ENCODE measurements at places on chromosomes 6 and 20.

DNA sequence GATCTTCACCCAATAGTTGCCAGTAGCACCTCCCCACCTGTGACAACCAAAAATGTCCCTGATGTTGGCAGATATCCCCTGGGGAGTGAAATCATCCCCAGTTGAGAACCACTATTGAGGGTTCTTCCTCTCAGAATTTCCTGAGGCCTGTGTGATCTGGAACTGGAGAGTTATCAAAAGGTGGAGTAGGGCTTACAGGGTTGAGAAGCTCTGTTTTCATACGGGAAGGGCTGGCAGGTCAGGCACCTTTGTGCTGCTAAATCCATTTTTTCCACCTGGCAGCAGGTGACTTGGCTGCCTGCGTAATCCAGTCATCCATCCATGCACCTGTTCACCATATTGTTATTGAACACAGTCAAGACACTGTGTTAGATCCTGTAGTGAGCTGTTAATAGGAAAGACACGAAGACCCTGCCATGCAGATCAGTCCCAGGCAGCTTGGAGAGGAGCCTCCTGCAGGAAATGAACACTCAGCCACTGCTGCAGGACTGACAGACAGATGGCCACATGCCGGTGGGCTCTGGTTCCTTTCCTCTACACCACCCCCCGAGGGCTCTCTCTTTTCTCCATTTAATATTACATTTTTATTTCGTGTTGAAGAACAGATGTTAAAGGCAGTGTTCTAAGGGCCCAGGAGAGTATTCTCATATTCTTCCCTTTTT is 5.4 kb downstream of the DUSP22 start:
- H3K4me3 ChIP-seq: no peak overlapping the region
- H3K27ac ChIP-seq: peak overlapping the region; percentile 1
- DNase-seq: no peak
- peaks cover 55% of the 10 kb centered on the region for H3K4me1 ChIP-seq
- H3K27me3 ChIP-seq: no peaks in the 10 kb centered on the region

GRCh38 chr6:122248001-122248669 is 151.3 kb upstream of the HSF2 start:
- no peak overlapping the region for H3K27ac ChIP-seq
- no peaks in the 10 kb centered on the region for H3K4me1 ChIP-seq
- no peaks in the 10 kb centered on the region for H3K27me3 ChIP-seq
- no peak overlapping the region for H3K4me3 ChIP-seq
- H3K36me3 ChIP-seq: no peaks in the 10 kb centered on the region

DNA sequence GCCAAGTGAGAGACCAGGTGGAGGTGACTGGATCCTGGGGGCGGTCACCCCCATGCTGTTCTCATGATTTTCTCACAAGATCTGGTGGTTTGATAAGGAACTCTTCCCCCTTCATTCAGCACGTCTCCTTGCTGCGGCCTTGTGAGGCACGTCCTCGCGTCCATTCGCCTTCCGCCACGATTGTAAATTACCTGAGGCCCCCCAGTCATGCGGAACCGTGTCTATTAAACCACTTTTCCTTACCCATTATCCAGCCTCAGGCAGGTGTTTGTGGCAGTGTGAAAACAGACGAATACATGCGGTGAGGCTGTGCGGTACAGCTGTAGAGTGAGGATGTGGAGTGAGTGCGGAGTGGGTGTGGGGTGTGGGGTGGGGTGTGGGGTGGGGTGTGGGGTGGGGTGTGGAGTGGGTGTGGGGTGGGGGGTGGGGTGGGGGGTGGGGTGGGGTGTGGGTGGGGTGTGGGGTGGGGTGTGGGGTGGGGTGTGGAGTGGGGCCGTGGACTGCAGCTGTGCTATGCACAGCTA is 12.1 kb upstream of the NTSR1 start:
- H3K27me3 ChIP-seq: peaks cover 8% of the 10 kb centered on the region
- no peak for DNase-seq
- H3K4me1 ChIP-seq: no peaks in the 10 kb centered on the region
- no peak overlapping the region for H3K27ac ChIP-seq
- no peaks in the 10 kb centered on the region for H3K36me3 ChIP-seq

DNA sequence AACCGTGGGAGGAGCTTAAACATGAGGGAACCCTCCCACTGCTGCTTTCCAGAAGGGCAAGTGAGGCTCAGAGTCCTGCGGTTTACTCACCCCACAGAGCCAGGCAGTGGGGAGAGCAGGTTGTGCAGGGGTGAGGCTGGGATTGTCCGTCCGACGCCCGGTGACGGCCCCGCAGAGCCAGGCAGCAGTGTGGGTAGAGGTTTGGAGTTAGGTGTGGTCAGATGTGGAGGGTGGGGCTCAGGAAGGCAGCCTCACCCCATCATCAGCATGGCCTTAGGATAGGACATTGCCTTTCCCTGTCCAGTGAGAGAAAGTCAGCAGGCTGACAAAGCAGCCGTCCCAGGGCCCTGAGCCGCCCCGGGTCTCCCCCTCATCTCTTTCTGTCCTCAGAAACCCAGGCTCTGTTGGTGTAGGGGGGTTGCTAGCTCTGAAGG is 234.6 kb downstream of the DLL1 start:
- H3K4me1 ChIP-seq: no peaks in the 10 kb centered on the region
- H3K27me3 ChIP-seq: no peaks in the 10 kb centered on the region
- H3K36me3 ChIP-seq: no peaks in the 10 kb centered on the region
- H3K27ac ChIP-seq: no peak overlapping the region

DNA sequence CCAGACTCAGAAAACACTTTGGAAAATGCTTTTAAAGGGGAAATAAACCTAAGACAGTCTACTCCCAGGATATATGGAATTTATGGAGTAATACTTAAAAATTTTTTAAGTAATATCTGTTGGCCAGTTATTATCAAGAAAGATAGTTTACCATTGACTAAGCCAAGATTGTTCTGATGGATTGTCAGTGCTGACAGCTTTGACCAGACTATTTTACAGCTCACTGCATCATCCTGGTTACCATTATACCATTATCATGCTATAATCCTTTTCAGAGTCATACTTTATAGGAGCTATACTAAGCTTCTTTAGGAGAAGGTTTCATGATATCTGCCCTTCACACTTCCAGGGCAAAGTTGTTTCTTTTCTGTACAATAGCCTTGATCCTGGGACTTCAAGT is 16.5 kb downstream of the GTF2H5 start:
- DNase-seq: no peak
- no peak overlapping the region for H3K27ac ChIP-seq
- no peaks in the 10 kb centered on the region for H3K36me3 ChIP-seq
- H3K27me3 ChIP-seq: no peaks in the 10 kb centered on the region
- H3K4me3 ChIP-seq: no peak overlapping the region

GRCh38 chr20:21048841-21049273 is 57.3 kb downstream of the LINC00237 start:
- H3K4me3 ChIP-seq: no peak overlapping the region
- H3K27ac ChIP-seq: no peak overlapping the region
- H3K27me3 ChIP-seq: peaks cover 5% of the 10 kb centered on the region
- H3K36me3 ChIP-seq: no peaks in the 10 kb centered on the region

GRCh38 chr6:49541210-49541724 is 9.2 kb upstream of the C6orf141 start:
- H3K36me3 ChIP-seq: no peaks in the 10 kb centered on the region
- no peak overlapping the region for H3K4me3 ChIP-seq
- H3K27me3 ChIP-seq: no peaks in the 10 kb centered on the region

GRCh38 chr6:106799031-106799894 is 169.9 kb downstream of the QRSL1 start:
- no peak overlapping the region for H3K27ac ChIP-seq
- H3K36me3 ChIP-seq: no peaks in the 10 kb centered on the region
- H3K4me1 ChIP-seq: no peaks in the 10 kb centered on the region
- no peaks in the 10 kb centered on the region for H3K27me3 ChIP-seq

DNA sequence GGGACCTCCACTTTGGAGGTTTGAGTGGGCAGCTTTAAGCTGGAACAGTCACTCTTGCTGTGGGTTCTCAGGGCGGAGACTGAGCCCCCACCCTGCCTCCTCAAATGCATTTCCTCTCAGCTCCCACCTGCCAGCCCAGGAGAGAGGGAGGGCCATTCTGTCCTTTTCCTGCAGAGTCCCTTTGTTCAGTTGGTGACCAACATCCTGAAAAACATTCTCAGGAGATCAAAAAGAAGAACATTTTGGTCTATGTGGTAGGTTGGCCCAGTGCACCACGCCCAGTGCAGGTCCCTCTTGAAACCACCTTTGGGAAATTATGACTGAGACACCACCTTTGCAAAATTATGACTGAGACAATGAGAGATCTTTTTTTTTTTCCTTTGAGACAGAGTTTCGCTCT is 13.4 kb downstream of the SLC52A3 start:
- H3K36me3 ChIP-seq: no peaks in the 10 kb centered on the region
- H3K4me1 ChIP-seq: no peaks in the 10 kb centered on the region
- H3K27ac ChIP-seq: no peak overlapping the region
- no peak for DNase-seq
- H3K4me3 ChIP-seq: no peak overlapping the region

DNA sequence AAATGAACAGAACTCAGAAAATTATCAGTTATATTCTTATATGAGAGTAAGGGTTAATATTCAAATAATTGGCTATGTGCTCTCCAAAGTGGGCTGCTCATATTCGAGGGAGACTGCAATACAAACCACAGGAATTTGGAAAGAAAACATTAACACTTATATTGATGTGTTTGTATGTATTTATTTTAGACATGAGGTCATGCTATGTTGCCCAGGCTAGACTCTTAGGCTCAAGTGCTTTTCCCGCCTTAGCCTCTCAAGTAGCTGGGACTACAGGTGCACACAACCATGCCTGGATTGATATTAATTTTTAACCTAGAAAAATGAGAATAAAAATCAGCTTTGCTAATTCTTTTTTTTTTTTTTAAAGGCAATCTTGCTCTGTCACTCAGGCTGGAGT is 35.0 kb downstream of the BTBD9 start:
- H3K4me1 ChIP-seq: peaks cover 2% of the 10 kb centered on the region
- peak overlapping the region; percentile 71 for H3K27ac ChIP-seq
- H3K27me3 ChIP-seq: no peaks in the 10 kb centered on the region
- no peak overlapping the region for H3K4me3 ChIP-seq

GRCh38 chr6:162363757-162364156 is 363.8 kb downstream of the PRKN start:
- DNase-seq: no peak
- no peaks in the 10 kb centered on the region for H3K4me1 ChIP-seq
- H3K4me3 ChIP-seq: no peak overlapping the region
- no peaks in the 10 kb centered on the region for H3K36me3 ChIP-seq
- H3K27me3 ChIP-seq: no peaks in the 10 kb centered on the region

DNA sequence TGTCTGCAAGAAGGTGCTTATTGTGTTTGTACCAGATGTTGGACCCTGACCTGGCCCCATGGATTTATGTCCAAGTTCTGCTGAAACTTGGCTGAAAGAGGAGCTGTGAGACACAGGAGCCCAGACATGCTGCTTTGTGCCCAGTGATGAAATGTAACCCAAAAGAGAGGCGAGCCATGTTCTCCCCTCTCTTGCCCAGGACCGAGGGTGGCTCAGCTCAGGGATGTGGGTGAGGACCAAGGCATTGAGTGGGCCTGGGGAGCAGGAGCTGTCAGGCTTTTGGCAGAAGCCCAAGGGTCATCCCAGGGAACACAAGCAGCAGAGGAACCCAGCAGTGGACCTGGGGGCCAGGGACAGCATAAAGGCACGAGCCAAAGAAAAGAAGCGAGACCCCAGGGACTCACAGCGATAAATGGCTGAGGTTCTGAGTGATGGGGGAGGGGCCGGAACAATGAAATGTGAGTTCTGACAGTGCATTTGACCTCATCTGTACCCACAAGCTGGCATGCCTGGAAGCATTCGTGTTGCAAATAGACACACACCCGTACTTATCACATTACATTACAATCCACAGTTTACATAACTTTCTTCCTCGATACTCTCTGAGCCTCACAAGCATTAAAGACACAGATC is 363.4 kb upstream of the JARID2 start:
- H3K27ac ChIP-seq: no peak overlapping the region
- no peaks in the 10 kb centered on the region for H3K36me3 ChIP-seq
- DNase-seq: no peak
- no peak overlapping the region for H3K4me3 ChIP-seq
- H3K27me3 ChIP-seq: no peaks in the 10 kb centered on the region

DNA sequence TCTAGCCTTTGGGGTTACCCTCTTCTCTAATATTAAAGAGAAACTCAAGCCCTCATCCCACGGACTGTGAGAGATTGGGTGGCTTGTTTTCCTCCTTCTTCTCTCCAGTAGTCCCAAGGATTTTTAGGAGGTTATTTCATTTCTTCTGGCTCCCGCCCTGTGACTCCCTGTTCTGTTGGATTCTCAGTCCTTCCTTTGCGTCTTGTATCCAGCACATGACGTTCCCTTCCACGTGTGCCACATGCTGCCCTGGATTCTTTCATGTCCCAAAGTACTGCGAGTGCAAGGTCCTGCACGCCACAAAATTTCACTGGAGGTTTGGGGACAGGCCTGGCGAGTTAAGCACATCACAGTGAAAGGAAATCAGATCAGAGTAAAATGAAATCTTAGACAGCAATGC is 213.4 kb downstream of the PACRG start:
- no peaks in the 10 kb centered on the region for H3K4me1 ChIP-seq
- no peak for DNase-seq
- no peaks in the 10 kb centered on the region for H3K27me3 ChIP-seq
- H3K36me3 ChIP-seq: no peaks in the 10 kb centered on the region

- H3K36me3 ChIP-seq: no peaks in the 10 kb centered on the region
- no peaks in the 10 kb centered on the region for H3K27me3 ChIP-seq
- H3K27ac ChIP-seq: no peak overlapping the region
- no peaks in the 10 kb centered on the region for H3K4me1 ChIP-seq
These were observed 51.5 kb upstream of the TRIM26 start for GRCh38 chr6:30264743-30265142.

- peaks cover 26% of the 10 kb centered on the region for H3K4me1 ChIP-seq
- H3K4me3 ChIP-seq: no peak overlapping the region
- peak overlapping the region; percentile 80 for H3K27ac ChIP-seq
- H3K36me3 ChIP-seq: peaks cover 4% of the 10 kb centered on the region
- H3K27me3 ChIP-seq: no peaks in the 10 kb centered on the region
These were observed 1.9 kb upstream of the NECAB3 start for GRCh38 chr20:33676121-33676520.

- DNase-seq: no peak
- no peak overlapping the region for H3K4me3 ChIP-seq
- H3K27me3 ChIP-seq: no peaks in the 10 kb centered on the region
- H3K27ac ChIP-seq: no peak overlapping the region
- no peaks in the 10 kb centered on the region for H3K36me3 ChIP-seq
These were observed 40.4 kb downstream of the ZNF391 start for GRCh38 chr6:27428966-27429365.

- H3K4me3 ChIP-seq: no peak overlapping the region
- H3K27ac ChIP-seq: no peak overlapping the region
- no peaks in the 10 kb centered on the region for H3K4me1 ChIP-seq
These were observed 737.1 kb downstream of the DHX35 start for GRCh38 chr20:39699166-39699725.

DNA sequence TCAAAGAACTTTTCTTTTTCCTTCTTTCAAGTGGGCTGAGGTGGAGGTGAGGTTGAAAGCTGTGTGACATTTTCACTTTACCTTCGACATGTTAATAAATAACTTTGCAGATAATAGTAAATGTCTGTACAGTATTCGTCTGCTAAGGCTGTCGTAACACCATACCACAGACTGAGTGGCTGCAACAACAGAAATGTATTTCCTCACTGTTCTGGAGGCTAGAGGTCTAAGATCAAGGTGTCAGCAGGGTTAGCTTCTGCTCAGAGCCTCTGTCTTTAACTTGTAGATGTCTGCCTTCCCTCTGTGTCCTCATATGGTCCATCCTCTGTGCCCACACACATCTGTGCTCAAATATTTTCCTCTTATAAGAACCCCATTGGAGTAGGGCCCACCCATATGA is 14.9 kb downstream of the PHACTR2 start:
- no peak overlapping the region for H3K4me3 ChIP-seq
- H3K36me3 ChIP-seq: no peaks in the 10 kb centered on the region
- H3K27me3 ChIP-seq: no peaks in the 10 kb centered on the region
- peaks cover 76% of the 10 kb centered on the region for H3K4me1 ChIP-seq
- peak overlapping the region; percentile 31 for H3K27ac ChIP-seq

GRCh38 chr6:132179955-132180354 is 221.3 kb downstream of the MOXD1 start:
- DNase-seq: no peak
- H3K27me3 ChIP-seq: no peaks in the 10 kb centered on the region
- H3K27ac ChIP-seq: no peak overlapping the region
- no peaks in the 10 kb centered on the region for H3K4me1 ChIP-seq

Data from upper lobe of right lung (tissue), 1 donor.